Stimulated activated CD8-positive, alpha-beta memory T cell treated with anti-CD3 and anti-CD28 coated beads, Interleukin-7, amount 100 ng/mL, for 24 hours (primary cell): ENCODE measurements at places on chromosomes 1 and 21.

DNA sequence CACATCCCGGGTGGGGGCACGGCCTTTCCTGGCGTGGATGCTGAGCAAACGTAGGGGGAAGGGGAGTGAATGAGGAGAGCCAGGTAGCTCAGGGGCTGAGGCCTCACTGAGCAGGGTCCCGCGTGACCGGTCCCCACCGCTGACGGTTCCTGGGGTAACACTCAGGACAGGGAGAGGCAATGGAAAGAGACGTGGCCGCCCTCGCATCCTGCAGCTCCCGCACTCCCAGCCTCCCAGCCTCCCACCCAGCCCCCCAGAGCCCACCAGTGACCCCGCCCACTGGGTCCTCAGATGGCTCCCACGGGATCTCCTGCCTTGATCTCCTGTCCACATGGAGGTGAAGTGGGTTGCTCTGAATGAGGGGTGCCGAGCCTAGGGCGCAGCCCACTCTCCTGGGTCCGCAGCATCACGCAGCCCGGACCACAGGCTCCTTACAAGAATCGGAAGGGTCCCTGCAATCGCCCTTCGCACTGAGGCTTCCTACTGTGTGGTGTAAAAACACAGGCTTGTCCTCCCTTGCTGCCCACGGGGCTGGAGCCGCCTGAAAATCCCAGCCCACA, 2.4 kb downstream of the TSPEAR start:
- DNase-seq = no peak

GRCh38 chr1:19534281-19534680, 48.9 kb upstream of the CAPZB start:
- DNase-seq = no peak

DNA sequence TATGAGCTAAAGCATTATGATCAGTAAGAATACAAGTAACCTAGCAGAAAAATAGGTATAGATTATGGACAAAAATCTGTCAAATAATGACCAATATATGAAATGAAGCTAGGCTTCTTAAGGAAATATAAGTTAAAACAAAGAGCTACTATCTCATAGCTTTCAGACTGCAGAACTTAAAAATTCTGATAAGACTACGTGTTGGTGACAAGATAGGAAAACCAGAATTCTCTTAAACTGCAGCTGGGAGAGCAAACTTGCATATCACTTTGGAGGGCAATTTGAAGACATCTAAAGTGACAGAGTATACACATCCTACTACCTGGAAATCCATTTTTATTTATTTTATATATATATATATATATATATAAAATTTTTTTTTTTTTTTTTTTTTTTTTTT, 65.5 kb downstream of the LTN1 start:
- DNase-seq = no peak

DNA sequence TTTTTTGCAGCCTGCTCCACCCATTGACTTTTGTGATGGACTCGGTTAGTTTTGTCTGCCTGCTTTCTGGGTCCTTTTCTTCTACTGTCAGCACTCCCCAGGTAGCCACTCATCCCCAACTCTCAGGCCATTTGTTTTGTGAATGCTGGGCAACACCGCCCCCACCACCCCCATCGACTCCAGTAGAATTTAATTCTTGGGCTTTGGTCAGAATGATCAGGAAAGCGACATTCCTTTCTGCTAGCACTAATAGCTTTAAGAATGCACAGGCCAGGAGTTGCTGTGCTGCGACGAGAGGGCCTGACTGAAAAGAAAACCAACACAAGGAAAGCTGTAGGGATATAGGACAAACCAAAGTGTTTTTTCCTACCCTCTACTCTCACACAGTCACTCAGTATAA, 144.4 kb downstream of the CDC7 start:
- DNase-seq = no peak

DNA sequence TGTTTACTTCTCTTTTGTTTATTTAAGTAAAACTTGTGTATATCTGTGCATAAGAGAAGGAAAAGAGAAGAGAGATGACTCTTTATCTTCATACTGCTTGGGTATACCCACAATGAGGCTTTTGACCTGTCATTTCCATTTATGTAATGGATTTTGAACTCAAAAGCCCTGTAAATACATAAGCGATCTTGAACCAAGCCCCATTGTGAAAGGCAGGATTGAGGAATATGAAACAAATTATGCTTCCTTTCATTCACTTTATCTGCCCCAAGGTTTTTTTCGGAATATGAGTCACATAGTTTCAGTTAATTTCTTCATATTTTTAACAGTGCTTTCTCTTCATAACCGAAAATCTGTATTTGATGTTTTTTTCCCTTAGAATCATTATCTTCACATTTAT, 21.4 kb downstream of the CNST start:
- no peak for DNase-seq

DNA sequence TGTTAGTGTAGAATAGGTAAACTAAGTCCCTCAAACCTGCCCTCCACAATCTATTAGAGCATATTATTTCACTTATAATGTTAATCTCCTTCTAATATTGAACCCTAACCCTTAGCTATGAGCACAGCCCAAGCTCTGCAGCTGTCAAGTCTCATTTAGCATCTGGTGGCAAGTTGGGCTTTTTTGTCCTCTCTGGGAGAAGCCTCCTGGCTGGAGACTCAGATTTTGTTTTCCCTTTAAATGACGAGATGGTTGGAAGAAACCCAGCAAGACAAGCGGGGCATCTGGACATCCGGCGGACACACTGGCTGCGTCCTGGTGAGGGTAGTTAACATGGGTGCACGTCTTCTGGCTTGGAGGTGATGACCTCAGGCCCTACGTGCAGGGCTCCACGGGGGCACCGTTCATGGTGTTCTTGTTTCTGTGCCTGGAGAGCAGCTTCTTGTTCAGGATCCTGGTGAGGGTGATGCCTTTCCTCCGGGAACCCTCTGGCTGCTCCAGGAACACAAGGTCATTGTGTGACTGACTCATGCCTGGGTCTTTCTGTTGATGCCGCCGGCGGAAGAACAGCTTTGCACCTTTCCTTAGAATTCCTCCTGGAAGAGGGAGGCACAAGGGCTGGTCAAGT, 9.7 kb upstream of the PRDM15 start:
- DNase-seq = no peak

- DNase-seq = no peak
These were observed 310.9 kb downstream of the MATN1 start for GRCh38 chr1:30412241-30413110.
